Caco-2 (cell line): ENCODE measurements at places on chromosomes 4 and X.

DNA sequence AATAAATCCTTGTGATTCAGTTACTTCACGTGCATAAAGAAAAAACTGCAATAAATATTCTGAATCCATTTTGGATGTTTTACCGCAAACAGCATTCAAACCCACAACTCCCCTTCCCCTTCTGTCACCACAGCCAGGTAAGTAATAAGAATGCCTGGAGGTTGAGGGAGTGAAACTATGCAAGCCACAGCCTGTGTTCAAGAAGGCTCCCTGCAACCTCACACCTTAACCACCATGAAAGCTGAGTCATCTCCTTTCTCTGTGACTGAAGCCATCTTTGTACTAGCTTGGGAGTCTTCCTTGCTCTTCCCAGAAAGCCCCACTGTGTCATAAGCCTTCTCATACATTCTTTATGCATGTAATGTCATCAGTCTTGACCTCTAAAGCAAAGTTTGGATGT is 297.0 kb upstream of the PUDP start:
- DNase-seq = no peak

GRCh38 chrX:17527922-17528321 is 152.9 kb downstream of the NHS start:
- no peak for DNase-seq

DNA sequence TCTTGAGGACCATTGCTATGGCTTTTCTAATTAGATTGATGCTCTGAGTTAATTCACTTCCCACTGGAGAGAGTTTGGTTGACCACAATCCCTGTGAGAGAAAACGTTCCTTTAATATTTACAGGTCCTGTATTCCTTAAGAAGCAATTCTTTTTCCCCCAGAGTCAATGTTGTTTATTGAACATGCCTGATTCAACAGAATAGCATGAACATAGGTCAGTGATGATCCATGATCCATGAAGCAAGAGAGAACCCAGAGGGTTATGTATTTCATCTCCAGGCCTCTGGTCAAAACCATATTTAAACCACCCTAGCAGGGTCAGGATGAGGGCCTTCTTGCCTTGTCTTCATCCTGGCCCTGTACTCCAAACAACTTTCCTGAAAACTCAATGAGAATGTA is 39.4 kb upstream of the EFHC2 start:
- no peak for DNase-seq

DNA sequence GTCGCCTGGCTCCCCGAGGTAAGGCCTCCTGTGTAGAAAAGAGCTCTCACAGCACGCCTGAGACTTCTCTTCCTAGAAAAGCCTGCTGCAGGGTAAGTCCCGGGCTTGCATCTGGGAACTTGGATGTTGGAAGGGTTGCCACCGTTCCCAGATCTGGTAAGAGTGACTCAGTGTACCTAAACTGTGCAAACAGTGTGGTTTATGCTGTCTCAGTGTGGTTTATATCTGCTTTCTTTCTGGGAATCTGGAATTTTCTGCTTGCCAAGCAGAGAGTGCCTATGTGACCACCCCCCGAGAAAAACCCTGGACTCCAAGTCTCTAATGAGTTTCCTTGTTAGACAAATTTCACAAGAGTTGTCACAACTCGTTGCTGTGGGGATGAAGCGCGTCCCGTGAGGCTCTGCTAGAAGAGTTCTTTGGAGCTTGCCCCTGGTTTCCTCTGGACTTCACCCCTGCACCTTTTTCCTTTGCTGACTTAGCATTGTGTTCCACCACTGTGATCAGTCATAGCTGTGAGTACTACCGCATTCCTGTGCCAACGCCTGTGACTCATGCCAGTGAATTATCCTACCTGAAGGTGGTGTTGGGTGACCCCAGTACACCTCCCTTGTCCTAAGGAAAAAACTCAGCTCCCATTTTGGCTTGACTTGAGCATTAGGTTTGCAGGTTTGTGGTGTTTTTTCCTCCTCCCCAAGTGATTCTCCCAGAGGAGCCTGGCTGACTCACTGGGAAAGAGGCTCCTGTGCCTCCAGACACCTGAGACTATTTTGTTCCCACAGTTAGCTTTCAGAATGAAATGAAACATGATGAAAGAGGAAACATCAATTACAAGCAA is 14.5 kb downstream of the SLC2A9 start:
- DNase-seq = no peak

DNA sequence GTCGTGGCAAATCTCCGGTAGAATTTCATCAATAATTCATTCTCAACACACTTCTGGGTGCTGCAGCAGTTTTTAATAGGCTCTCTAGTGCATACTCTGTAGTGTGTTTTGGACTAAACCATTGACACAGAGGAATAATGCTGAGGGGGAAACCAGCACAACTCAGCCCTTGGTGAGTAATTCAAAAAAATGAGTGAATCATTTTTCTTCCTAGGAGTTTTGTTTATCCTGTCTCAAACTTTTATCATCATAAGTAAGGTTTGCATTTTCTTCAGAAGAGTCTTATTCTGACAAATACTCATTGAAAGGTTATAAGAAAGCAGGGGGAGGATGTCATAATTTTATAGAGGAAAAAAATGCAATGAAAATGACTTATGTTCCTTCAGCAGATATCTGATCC is 2542.7 kb downstream of the PCDH7 start:
- no peak for DNase-seq

DNA sequence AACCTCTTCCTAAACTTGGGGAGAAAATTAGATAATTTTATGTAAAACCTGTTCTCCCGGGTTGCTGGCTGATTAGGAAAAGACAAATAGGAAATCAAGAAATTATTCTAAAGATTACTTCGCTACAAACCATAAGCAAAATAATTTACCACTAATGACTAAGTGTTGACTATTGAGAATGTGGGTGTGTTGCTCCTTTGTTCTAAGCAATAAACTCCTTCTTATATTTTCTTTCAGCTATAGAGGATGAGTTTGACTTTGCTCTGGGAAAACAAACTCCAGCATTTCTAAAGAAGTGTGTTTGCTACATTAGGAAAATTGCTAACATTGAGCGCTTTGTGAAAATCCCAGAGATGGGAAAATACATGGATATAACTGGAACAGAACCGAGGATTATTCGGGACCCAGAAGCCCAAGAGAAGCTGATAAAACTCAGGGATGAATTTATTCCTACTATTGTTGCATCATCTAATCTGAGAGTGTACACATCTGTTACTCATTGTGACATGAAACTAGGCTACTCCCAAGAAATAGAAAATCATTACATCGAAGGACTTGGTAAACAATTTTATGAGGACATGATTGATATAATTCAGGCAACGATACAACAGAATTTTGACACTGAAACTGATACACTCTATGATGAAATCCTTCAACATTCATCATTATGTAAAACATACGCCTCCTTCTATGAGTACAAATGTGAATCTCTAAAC is 194.2 kb downstream of the NWD2 start:
- DNase-seq = no peak

DNA sequence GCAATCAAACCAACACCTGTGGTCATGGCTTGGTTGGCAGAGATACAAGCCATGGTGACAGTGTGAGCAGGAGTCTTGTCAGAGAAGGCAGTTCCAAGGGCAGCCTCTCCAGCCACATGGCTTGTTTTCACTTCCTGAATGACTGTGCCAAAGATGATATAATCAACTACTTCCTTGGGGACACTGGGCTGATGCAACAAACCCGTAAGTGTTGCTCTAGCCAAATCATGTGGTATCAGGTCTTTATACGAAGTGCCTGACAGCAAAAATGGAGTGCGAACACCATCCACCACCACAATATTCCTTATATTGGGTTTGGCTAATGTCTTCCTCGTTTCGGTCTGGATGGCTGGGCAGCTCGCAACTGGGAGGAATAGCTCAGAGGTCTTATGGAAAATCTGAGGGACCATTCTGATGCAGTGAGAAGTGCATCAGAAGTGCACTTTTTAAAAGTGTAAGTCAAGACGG is 922.0 kb downstream of the NLGN4X start:
- DNase-seq = no peak

DNA sequence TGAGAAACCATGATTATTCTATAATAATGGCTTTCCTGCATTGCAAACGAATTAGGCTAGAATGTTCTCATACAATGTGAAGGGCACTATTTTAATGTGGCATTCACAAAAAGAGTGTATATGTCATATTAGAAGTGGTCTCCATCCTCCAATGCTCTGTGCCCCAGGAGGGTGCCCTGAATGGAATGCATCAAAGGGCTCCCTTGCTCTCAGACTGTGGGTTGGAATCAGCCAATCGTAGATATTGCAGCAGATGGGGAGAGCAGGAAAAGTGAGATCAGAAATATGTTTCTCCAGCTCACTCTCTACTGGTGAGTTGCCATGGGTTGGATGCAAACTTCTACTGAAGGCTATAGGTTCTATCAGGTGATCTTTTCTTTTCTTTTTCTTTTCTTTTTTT is 11.9 kb upstream of the NSUN7 start:
- DNase-seq = no peak

GRCh38 chr4:102299354-102300107 is 45.8 kb downstream of the SLC39A8 start:
- peak; percentile 58 for DNase-seq

DNA sequence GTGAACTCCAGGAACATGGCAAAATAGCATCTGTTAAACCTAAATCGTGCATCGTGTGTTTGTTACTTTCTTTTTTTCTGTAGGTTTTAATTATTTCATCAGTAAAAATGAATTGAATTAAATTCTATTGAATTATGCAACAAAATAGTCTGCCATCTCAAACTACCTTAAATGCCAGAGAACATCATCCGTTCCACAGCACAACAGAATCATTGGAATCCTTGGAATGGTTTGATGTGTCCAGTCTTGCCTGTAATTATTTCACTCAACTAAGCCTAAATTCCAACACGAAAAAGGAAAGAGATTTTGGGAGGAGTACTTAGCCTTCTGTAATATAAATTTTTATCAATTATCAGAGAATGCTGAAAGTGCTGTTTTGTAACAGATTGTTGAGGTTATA is 17.1 kb upstream of the SLC7A11 start:
- DNase-seq = no peak

GRCh38 chr4:89193843-89194242 is 82.5 kb downstream of the TIGD2 start:
- no peak for DNase-seq

GRCh38 chr4:38242822-38243387 is 282.7 kb downstream of the PTTG2 start:
- no peak for DNase-seq

DNA sequence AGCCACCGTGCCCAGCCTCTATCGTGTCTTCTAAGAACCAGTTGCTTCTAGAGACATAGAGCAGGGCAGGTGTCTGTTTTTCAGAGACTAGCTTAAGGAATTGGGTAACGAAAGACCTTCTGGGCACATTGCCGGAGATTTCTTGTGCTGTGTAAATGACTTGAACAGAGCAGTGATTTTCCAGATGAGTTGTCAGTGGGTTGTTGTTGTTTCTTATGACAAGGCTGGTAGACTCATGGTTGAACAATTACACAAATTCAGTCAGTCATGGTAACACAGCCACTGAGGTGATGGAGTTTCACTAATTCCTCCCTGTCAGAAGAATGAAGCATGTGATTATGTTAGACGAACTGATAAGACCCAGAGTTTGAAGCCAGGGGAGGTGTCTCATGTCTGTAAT is 20.5 kb upstream of the DDX3X start:
- DNase-seq = no peak

DNA sequence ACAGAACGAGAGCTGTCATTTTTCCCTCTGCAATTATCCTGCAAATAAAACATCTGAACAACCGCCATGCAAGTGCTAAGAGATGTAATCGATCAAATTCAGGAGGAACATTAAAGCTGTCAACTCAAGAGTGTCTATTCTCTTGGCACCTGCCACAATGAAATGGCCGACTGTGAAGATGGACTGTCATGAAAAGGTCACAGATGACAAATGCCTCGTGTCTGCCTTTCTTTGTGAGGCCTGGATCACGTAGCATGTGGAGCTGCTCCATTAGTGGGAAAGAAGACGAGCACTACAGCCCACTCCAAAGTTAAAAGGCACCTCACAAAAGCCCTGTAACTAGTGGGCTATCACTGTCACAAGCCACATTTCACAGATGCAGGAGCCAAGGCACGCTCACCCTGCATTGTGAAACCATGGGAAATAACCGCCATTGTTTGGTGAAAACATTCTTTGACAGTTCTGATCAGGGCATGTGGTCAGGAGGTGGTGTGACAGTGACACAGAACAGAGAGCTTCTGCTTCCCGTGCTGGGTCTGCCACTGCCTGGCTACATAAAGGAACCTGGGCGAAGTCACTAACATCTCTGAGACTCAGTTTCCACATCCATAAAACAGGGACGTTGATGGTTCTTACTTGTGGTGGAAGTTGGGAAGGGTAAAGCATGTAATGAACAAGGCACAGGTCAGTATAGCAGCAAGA is 98.9 kb downstream of the EVC2 start:
- DNase-seq = no peak

DNA sequence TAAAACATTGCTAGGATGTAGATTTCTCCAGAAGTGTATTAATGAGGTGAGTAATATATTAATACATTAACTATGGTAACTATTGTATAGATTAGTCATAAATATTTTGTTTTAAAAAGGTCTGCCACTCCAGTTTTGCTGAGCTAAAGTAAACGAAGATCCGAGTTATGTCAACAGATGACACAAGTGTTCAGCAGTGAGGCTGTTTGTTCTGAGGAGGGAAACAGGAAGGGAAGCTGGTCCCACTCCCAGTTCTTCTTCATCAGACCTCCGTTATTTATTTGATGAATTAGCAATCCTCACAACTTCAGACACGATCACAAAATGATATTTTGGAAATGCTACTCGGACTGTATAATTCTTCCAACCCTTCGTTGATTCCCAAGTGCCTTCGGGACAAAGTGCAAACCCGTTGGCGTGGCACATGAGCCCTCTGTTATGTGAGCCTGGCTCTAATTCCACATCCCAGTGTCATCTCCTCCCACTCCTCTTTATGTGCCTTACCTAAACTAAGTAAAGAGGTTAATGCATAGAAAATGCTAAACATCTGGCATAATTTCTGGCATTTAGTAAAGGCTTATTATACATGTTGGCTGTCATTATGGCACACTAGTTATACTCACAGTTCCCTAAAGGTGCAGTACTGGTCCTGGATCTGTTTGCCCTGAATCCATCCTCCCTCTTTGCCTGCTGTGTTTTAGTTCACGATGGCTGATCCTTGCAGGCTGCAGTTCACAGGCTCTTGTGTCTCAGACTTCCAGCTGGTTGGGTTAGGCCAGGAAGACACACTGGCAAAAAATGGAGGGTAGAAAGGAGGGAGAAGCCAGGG is 190.6 kb upstream of the LNX1 start:
- peak; percentile 52 for DNase-seq

DNA sequence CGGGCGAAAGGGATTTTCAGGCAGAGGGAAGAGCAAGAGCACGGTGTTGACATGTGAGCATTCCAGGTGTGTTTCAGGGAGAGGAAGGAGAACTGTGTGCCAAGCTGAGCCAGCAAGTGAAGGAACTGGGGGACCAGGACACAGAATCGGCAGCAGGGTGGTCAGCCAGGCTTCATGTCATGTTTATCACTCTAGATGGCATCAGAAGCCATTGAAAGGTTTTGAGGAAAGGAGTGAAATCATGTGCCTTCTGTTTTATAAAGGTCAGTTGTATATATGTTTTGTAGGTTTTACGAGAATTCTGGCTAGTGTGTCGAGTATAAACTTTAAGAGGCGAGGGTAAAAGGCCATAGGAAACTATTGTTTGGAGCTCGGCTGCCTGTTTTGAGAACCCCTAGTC is 682.3 kb downstream of the TRIML1 start:
- DNase-seq = no peak
